Stimulated activated CD4-positive, alpha-beta T cell treated with anti-CD3 and anti-CD28 coated beads, Interleukin-12 subunit alpha, Interleukin-12 subunit beta, amount 100 ng/mL, for 24 hours (primary cell): ENCODE measurements at places on chromosomes 5 and 9.

- DNase-seq = no peak
Measured at GRCh38 chr5:153623751-153624450, 133.4 kb downstream of the GRIA1 start.

DNA sequence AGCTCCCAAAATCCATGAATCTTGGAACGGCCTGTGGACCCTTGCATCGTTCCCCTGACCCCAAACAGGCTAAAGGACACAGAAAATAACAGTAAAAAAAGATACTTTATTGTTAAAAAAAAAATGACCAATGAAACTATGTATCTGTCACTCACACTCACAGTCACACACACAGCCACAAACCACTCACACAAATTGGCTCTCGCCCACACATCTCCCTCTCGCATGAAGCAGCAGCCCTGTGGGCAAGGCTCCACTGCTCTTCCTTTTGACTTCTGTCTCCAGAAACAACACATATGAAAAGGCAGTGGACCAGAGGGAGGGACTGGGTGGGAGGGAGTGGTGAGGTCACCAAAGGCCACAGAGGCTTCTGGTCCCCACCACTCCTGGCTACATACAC lies 56.6 kb downstream of the SLC36A1 start:
- no peak for DNase-seq

- DNase-seq = no peak
Measured at GRCh38 chr5:57727591-57727990, 245.0 kb upstream of the ACTBL2 start.

DNA sequence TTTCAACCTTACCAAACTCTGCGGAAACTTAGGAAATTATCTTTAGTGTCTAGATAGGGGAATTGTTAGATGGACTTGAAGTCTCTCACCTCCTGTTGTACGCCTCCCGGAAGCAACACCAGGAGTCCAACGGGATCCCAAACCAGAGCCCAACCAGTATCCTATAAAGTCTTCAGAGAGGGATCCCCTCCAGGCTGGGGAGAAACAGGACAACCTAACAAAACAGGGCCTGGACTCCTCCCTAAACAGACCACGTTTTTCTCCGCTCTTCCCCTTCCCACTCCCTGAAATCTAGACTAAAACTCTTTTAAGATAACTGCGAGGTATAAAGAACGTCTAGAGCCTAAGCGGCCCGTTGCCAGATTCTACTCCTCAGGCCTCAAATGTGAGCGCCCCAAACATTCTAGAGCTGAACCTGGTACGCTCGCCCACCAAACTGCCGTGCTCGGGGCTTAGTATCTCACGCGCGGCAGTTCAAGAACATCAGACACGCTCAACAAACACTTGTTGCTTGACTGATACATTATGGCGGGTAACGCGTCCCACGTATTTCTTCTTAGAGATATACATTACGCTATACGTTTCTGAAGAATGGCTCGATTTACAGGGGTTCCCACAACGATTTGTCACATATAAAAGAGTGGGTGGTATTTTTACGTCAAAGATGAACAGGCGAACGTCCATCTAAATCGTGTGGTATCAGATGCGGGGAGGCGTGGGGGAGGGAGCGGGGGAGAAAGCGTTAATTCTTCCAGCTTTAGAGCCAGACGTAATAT lies 663 bp upstream of the SMIM27 start:
- peak; percentile 5 for DNase-seq

GRCh38 chr9:129427149-129427548 lies 193.8 kb downstream of the C9orf50 start:
- DNase-seq = no peak

DNA sequence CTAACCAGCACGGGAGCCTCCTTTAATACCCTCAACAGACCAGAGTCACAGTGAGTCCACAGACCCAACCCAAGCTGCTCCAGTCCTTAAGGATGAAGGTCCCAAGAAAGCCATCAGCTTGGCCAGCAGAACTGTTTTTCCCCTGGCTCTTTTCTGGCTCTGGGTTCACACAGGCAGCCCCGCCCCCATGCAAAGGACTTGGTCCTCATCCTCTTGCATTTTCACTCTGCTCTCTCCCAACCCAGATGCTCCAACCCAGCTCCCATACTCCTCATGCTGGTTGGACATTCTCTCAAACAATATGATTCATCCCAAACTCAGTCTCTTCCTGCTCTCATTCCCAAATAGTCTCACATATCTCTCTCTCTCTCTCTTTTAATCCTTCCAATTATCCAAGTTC lies 74.2 kb upstream of the SPOCK1 start:
- DNase-seq = no peak

DNA sequence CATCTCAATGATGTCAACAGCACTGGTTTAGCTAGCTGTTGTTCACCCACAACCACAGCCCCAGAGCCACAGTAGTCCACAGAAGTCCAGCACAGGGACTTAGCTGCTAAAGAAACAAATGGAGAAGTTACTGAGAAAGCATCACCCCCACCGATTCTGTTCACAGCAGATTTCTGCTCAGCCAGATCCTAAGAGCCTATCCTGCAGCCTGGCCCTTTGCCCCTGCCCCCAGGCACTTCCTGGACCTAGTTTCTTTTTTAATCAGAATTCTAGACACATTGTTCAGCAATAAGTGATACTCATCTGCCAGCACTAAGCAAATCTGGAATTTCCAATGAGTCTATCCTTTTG lies 7.4 kb downstream of the B4GALT1 start:
- DNase-seq = peak; percentile 52

DNA sequence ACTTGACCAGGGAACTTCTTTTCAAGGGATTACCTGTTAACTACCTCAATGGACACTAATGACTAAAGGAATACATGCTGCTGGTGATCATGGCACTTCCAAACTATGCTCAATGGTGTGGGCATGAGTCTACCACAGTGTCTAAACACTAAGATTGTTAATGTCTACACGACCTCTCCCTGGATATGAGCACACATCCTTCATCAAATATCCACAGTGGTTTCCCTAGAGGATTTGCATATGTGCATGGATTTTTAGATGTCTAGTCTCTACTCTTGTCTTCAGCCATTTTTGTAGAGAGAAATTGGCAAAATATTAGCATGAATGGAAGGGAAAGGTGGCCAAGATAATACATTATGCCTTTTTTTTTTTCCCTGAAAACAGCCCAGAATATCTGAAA lies 113.3 kb upstream of the CCDC152 start:
- DNase-seq = no peak

GRCh38 chr9:137632230-137633161 lies 13.7 kb downstream of the EHMT1 start:
- DNase-seq = no peak

DNA sequence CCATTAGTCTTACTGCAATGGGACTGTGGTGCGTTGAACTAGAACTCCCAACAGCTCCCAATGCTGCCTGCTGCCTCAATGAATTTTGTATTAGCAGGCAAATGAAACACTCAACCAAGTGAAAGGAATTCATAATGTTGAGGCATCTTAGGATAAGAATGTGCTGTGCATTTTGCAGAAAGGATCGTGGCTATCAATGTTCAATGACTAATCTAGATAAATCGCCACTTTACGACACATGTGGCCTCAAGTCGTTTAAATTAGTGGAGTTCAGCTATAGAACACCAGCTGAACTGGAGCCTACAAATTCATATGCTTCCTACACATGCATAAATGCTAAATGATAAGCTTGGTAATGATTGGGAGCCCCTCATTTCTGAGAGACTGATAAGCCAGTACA lies 318.4 kb downstream of the PSAT1 start:
- DNase-seq = no peak

DNA sequence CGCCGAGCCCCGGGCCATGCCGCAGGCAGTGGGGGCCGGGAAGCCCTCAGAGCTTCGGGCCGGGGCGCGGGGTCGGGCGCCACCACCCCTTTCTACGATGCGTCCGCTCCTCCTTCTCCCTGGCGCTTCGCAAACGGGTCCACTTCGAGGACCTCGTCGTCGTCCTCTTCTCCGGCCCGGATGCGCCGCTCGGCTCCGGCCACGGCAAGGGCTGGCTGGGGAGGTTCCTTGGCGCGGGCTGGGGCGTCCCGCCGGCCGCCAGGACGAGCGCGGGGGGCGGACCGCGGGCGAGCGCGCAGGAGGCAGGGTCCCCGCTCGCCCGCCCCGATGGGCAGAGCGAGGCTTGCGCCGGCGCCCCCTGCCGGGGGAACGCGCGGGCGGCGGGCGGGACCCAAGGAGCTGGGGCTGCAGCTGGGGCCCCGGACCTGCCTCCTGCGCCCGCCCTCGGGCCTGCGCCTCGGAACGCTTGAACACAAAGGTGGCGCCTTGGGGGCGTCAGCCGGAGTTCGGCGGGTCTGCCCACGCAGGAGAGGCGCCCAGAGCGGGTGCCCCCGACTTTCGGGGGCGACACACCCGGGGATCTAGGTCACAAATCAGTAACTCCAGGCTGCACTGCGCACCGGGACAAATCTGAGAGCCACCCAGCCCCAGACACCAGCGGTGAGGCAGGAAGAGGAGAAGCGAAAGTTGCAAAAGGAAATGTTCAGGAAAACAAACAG lies at the start of gene ROR2:
Gene ROR2 (minus strand): TSS at position 283 of the 719 bp plus-strand sequence.
- no peak for DNase-seq

DNA sequence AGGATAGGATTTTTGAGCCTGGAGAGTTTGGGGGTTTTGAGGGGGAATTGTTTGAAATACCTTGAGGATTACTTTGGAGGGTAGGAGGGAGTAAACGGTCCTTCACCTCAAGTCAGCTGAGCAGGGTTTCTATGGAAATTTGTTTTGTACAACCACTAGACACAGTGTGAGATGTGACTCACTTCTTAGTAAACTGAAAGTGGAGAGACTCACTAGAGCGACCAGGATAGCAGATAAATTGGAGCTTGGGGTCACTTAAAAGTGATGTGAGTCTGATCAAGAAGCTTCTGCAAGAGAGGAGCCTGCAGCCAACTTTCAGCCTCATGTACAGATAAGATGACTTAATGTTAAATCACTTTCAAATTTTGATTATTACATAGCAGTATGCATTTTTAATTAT lies 1945.9 kb upstream of the NUDT12 start:
- no peak for DNase-seq
